ENCODE measurements at places on chromosomes 11 and 22.

DNA sequence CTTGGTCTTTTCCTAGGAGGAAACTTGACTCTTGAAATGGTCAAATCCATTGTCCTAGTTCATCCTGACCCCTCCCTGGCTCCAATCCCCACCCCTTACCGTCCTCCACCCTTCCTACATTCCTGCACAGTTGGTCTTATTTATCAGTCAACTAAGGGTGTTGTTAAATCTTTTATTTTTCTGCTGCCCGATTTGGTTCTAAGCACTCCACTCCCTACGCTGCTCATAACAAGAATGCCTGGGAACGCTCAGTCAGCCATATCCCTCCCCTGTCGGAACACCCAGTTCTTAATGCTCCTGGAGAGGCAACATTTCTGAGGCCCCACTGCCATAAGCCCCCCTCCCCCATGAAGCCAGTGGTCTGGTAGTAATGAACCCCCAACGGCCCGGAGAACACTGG lies 9.7 kb downstream of the EHF start:
- no peak for DNase-seq

DNA sequence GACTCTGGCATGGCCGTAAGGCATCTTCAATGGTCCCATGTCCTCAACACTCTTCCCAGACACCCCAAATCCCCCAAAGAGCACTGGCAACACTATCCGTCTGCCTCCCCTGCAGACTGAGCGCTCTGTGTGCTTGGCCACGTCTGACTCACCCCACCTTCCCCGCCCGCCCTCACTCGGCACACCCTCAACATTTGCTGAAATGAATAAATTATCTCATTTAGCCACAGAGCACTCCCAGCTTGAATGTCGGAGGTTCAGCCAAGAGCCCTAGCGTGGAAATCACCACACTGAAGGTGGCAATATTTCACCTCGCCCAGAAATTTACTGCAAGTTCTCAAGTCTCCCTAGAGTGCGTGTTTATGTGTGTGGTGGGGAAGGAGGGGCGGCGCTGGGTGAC lies 46.6 kb upstream of the TCF20 start:
- peak; percentile 15 for DNase-seq

GRCh38 chr11:65440831-65441499 lies 18.4 kb downstream of the NEAT1 start:
- DNase-seq, result no peak

GRCh38 chr11:120227228-120227852 lies 12.6 kb upstream of the POU2F3 start:
- no peak for DNase-seq

- no peak for DNase-seq
These were observed 114.3 kb downstream of the INSC start for GRCh38 chr11:15229069-15229468.

GRCh38 chr11:2751523-2752203 lies 51.9 kb upstream of the KCNQ1OT1 start:
- no peak for DNase-seq

DNA sequence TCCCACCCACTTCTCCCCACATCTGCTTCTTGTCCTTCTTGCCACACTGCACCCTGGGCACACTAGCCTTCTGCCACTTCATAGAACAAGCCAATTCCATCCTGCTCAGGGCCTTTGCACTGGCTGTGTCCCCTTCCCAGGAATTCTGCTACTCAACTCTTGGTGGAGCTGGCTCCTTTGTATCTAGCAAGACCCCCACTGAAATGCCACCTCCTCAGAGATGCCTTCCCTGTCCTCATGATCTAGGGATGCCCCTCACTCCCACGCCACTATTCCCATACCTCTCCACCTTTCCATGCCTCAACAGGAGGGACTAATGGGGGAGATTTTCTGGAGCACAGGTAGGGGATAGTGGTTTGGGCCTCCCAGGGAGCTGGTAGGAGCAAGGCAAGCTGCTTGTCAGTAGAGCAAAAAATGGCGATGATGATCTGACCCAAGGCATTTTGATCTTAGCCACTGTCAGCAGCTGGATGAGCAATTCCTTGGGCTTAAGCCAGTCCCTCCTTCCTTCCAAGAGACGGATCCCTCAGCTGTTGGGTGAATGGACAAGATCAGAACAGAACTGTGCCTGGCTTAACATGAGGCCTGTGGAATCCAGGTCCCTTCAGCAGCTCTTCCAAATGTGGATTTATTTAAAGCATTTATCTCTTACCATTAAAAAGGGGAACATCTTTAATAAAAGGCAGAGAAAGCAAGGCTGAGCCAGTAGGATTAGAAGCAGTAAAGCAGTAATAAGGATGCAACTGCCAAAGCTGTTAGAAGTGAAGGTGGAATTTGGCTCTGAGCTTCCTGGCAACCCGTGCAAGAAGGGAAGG lies 4.0 kb upstream of the PRDM11 start:
- no peak for DNase-seq
